ENCODE measurements at places on chromosomes 4 and X. TPM values are rescaled to one million over a fixed set of nuclear protein-coding genes. Genes with fewer than 3 reads are reported as not detected.

The MAGEA4 gene
- total RNA-seq, result not detected

DNA sequence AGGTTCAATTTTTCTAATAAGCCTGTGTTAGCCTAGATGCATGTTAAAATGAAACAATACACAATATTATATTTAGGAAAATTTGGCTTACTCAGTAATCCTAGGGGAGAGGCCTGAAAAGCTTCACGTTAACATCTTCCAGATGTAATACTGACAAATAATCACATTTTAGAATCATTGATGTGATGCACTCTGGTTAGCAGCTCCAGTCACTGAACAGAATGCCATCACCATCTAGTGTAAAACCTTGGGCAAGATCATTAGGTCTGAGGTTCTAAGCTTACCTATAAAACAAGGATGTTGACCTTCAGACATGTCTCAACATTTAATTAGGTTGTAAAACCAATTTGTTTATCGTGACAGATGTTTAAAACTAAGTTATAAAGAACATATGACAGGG lies 1704.8 kb downstream of the STIM2 start:
- no peak for ATAC-seq

The IL13RA1 gene
- 82.2 TPM for total RNA-seq

- ATAC-seq, result peak; percentile 84
Measured at GRCh38 chr4:79141530-79141929, 184.3 kb downstream of the NAA11 start.

The PABPC1L2A gene
- total RNA-seq, result not detected

GRCh38 chrX:104113222-104113965 lies 1.1 kb downstream of the ZCCHC18 start:
- peak; percentile 62 for ATAC-seq

GRCh38 chr4:33067221-33067620 lies 2347.1 kb downstream of the PCDH7 start:
- ATAC-seq, result no peak

GRCh38 chr4:184688447-184688846 lies 38.9 kb downstream of the PRIMPOL start:
- peak; percentile 99 for ATAC-seq

GRCh38 chr4:84146300-84146959 lies 352.7 kb downstream of the NKX6-1 start:
- ATAC-seq, result no peak

DNA sequence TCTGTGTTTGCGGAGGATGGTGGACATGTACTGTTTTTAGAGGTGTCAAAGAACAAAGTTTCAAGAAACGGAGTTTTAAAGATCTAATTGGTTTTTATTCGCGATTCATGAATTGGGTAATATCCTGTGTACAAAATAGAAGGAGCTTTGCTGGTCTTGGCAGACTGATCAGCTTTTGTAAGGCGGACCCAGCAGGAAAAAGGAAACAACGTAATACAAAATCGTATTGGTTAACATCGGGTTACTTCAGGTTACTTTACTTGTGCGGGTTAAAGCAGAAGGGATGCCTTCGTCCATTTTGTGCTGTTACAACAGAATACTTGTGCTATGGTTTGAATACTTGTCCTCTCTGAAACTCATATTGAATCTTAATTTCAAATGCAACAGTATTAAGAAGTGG lies 11.4 kb upstream of the NYX start:
- ATAC-seq, result no peak

The TMPRSS11B gene
- 36.9 TPM for total RNA-seq

- no peak for ATAC-seq
Measured at GRCh38 chrX:25144043-25144940, 128.5 kb upstream of the ARX start.

The EREG gene
- 46.5 TPM for total RNA-seq

The PAGE2B gene
- total RNA-seq, result not detected

The ADRA2C gene
- total RNA-seq, result 0.60 TPM

The TMEM150C gene
- total RNA-seq, result 0.80 TPM

- ATAC-seq, result peak; percentile 73
Measured at GRCh38 chr4:153791746-153792617, 3.1 kb upstream of the SFRP2 start.

DNA sequence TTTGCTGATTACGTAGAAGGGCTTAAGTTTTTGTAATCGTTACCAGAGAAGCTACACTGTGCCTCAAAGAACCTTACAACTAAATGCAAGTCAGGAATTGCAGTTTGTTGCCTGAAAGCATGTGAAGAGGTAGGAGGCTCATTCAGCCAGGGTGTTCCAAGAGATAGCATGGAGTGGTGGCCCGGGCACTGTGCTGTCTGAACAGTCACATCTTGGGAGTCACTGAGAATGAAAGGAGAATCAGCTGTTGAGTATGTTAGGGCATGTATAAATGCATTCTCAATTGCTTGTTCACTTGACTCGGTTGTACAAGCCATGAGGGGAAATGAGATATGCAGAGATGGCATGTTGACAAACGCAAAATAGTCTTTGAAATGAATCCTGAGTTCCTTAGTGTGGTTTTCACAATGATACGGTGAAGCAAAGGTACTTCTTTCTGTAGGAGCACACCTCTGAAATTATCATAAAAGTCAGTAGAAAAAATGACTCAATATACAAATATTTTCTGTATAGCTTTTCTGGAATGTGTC lies 161.0 kb downstream of the DCTD start:
- no peak for ATAC-seq

The GAB3 gene
- total RNA-seq, result 0.52 TPM

- no peak for ATAC-seq
Measured at GRCh38 chrX:36609616-36610585, 398.3 kb upstream of the FAM47C start.

The STS gene
- total RNA-seq, result 1.6 TPM

GRCh38 chrX:27987862-27988646 lies 6.8 kb upstream of the DCAF8L1 start:
- no peak for ATAC-seq

DNA sequence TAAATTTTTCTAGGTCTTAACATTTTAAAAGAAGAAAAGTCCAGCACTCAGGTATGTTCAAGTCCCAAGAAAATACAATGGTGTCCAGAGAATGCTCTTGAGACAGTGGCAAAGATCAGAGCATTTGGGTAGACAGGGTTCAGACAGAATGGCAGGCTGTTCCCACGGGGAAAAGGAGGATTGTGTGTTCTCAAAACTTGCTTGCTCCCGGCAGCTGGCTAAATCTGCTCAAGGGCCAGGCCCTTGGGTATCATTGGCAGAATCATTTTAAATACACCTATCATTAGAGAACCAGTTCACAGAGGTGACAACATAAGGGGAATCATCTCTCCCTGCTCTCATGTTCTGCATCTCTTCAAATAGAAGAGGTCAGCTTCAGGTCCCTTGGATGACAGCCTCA lies 456.3 kb downstream of the DTHD1 start:
- no peak for ATAC-seq

The C1GALT1C1 gene
- 8.8 TPM for total RNA-seq

DNA sequence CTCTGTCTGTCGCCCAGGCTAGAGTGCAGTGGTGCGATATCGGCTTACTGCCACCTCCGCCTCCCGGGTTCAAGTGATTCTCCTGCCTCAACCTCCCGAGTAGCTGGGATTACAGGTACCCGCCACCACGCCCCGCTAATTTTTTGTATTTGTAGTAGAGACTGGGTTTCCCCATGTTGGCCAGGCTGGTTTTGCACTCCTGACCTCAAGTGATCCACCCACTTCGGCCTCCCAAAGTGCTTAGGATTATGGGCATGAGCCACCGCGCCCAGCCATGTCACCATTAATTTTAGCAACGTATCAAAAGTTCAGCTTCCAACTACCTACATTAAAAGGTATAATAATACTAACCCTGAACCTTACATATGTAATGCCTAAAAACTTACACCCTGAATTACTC lies 940 bp upstream of the UTP3 start:
- ATAC-seq, result no peak

DNA sequence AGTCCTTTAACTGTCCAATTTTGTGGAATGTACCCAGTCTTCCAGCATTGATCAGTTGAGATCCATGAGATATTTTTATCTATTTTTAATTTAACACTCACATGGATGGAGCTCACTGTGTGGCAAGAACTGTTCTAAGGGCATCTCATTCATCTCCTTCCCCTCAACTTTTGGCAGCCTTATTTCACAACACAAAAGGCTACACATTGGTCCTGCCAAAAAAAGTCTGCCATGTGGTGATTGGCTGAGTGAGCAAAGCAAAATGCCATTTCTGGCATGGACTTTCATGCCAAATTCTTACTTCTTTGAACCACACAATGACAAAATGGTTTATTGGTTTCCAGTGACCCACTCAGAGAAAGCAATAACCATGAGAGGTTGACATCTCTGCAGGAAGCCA lies 171.6 kb upstream of the MAP3K15 start:
- ATAC-seq, result no peak

GRCh38 chrX:13598877-13599276 lies 29.5 kb downstream of the EGFL6 start:
- ATAC-seq, result no peak
